Activated T-cell treated with anti-CD3 and anti-CD28 coated beads for 48 hours (primary cell): ENCODE measurements at places on chromosomes 5 and 9.

- no peak for DNase-seq
Measured at GRCh38 chr9:4177970-4178758, 121.7 kb downstream of the GLIS3 start.

DNA sequence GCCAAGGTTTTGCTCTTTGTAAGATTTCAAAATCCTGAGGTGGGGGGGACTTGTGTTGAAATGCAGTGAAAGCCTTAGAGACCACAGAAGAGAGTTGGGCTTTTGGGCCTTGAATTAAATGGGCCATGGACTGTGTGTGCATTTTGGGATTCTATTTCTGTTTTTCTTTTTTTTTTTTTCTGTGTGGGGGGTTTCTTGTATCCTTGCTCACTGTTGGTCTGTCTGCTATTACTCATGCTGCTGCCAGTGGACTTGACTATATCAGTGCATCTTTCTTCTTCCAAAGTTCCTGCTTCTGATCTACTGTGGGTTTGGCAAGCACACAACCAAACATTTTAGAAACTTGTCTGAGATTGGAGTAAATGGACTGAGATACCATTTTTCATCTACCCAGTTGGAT, 344.9 kb downstream of the ARL15 start:
- DNase-seq, result no peak

DNA sequence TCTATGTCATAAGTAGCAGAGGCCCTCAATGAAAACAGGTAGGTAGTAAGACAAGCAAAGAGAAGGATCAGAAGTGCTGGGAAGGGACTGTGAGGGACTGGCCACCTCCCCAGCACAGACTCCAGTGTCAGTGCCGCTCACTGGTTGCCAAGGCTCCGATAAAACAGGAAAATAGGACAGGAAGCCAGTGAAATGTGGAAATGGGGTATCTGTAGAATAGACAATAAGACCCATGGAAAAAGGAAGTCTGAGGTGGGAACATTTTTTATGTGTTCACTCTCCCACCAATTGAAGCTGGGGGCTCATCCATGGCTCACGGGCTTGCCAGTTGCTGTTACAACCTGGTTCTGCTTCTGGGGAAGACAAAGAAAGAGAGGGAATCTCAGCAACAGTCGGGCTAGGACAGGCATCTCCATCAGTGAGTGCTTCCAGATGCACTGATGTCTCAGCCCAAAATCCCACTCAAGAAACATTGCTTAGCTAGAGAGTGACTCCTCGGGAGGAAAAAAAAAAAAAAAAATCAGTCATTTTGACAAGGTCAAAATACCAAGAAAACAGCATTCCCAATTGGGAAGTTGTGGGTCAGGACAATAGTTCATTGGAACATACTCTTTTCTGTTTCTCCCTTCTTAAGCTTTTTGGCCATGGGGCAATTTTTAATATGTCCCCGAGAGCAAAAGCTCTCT, 27.6 kb upstream of the NFIB start:
- no peak for DNase-seq

- no peak for DNase-seq
Measured at GRCh38 chr5:54621709-54622108, 104.2 kb downstream of the SNX18 start.

- DNase-seq, result no peak
Measured at GRCh38 chr5:137313526-137314175, 185.5 kb downstream of the SPOCK1 start.

GRCh38 chr9:70923961-70924360, 197.5 kb downstream of the TRPM3 start:
- DNase-seq, result no peak

DNA sequence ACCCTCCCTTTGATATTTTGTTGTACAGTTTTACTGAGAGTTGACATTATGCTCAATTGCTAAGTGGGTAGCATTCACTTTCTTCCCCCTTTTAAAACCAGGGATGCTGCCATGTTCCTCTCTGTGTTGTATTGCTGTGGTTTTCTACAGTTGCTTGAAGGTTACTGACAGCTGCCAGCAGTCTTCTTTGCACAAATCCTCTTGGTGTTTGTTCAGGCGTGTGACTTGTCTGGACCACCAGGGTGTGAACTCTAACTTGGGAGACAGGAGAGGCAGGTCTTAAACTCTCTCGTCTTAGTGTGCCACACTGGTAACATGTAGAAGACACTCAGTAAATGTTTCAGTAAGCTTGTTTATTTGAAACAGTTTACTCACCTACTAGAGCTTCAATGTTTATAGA, 25.1 kb downstream of the SLC44A1 start:
- DNase-seq, result no peak

GRCh38 chr5:135052511-135053145, 18.6 kb upstream of the PITX1 start:
- no peak for DNase-seq

- DNase-seq, result no peak
Measured at GRCh38 chr9:120368799-120369198, 211.2 kb downstream of the CDK5RAP2 start.
